ENCODE measurements at places on chromosomes 6 and 20.

DNA sequence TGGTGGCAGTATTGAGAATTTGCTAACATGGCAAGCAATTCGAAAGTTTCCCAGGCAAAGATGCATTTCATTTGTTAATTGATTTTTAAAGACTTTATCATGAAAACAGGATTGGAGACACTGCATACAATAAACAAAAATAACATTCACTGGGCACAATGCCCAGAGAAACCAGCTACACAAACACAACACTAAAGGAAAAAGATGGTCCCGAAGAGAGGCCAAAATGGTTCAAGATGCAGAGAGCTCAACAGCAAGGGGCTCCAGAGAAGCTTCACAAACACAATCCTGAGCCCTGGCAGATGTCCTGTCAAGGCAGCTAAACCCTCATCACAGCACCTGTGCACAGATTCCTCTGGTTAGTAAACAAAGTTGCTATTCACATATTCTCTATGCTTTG, 79.3 kb downstream of the INSM1 start:
- no peak for DNase-seq

- no peak for DNase-seq
Measured at GRCh38 chr6:121522265-121522664, 86.8 kb downstream of the GJA1 start.

- DNase-seq: peak; percentile 81
Measured at GRCh38 chr6:27873021-27873940, 38.9 kb downstream of the OR2B2 start.

- DNase-seq: no peak
Measured at GRCh38 chr20:62342910-62343309, 24.2 kb downstream of the LAMA5 start.

DNA sequence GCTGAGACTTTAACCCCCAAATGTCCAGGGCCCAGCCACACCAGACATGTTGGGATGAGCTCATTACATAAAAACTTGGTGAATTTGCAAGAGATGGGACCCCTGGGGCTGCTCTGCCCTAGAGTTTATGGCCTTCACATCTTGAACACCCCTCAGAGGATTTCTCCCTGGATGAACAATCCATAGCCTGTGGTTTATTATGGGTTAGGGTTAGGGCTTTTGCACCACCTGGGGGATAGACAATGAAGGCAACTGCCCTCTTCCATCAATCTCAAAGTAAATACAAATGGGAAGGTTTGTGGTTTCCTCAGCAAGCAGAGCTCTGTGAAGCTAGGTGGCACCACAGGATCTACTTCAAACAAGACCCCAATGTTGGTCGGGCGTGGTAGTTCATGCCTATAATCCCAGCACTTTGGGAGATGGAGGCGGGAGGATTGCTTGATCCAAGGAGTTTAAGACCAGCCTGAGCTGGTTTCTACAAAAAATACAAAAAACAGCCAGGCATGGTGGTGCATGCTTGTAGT, 17.4 kb downstream of the SPINT3 start:
- no peak for DNase-seq

- no peak for DNase-seq
Measured at GRCh38 chr6:38143191-38144150, 323.9 kb downstream of the ZFAND3 start.

DNA sequence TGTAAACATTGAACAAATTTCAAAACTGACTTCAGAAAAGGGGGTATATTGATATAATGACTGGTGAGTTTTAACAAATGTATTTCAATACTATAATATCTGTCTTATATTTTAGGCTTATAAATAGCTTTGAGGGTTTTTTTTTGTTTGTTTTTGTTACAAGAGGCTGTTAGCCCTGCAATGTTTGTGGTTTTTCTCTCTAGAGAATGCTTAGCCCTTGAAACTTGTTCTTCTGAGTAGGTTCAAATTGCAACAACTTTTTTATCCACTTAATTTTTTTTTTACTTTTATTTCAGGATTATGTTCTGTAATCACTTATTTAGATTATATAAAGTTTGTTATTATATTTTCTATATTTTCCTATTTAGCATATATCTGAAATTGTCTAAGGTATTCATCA, 333.2 kb downstream of the RIMS1 start:
- DNase-seq: no peak

Measured in left renal pelvis (tissue), 4 donors.